ENCODE measurements at places on chromosomes 2 and 18. TPM values are rescaled to one million over a fixed set of nuclear protein-coding genes. Genes with fewer than 3 reads are reported as not detected.

TNFRSF11A gene
- 7.5 TPM for total RNA-seq

SMARCAL1 gene
- total RNA-seq, result 25.7 TPM

AQP12A gene
- total RNA-seq, result not detected

CNDP1 gene
- total RNA-seq, result not detected

STK17B gene
- total RNA-seq, result 483 TPM

ARL4C gene
- total RNA-seq, result 214 TPM

PLGLB2 gene
- 2.4 TPM for total RNA-seq

All from activated naive CD8-positive, alpha-beta T cell treated with anti-CD3 and anti-CD28 coated beads, Interleukin-2, amount 10 ng/mL, durations not matched to agents 7 days and 5 days (primary cell).